ENCODE measurements at places on chromosomes 5 and 9. TPM values are rescaled to one million over a fixed set of nuclear protein-coding genes. Genes with fewer than 3 reads are reported as not detected.

GRCh38 chr9:32783168-32783891, at the start of gene TMEM215:
Gene TMEM215, plus strand, starts transcription at chr9:32783540. Its CDS starts 644 bp downstream, at chr9:32784184.
- DNase-seq: peak; percentile 49

GRCh38 chr5:93186076-93186682, 394.8 kb downstream of the NR2F1-AS1 start:
- DNase-seq: no peak

GRCh38 chr5:72608297-72608696, 101.1 kb upstream of the ZNF366 start:
- DNase-seq: peak; percentile 96

DNA sequence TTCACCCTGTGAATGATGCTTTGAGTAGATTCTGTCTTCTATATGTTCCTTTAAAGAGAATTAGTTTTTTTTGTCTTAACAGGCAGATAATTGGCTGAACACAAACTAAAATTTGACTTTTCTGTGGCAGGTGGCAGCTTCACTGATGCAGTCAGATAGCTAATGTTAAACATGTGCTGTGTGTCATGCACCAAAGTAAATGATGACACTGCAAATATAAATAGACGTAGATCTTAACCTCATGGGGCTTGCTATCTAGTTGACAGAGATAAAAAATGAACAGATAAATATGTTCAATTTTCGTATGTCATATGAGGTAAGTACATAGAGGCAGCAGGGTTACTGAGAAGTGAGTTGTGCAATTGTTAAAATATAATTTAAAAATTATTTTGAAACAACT, 82.7 kb downstream of the PARP8 start:
- DNase-seq: no peak

DNA sequence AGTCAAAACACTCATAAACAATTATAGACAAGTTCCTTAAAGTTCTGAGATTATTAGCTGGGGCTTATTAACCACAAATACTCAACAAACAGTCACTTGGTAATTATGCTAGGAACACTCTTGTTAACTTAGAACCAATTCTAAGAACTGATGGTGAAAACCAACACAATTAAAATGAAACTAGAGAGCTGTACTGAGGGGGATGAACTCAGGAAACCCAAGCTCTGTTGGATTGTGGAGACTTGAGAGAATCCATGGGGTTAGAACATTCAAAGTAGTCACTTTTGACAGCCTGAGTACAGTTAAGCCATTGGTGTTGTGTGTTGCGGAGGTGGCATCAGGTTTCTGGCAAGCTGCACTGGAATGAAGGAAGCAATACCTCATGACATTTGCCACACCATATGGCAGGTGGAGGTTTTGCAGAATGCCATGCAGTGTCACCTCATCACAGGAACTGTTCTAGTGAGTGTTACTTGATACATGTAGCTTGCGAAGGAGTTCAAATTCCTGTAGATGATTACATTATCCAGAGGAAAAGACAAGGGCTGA, 480.9 kb upstream of the CD180 start:
- DNase-seq: peak; percentile 64

DNA sequence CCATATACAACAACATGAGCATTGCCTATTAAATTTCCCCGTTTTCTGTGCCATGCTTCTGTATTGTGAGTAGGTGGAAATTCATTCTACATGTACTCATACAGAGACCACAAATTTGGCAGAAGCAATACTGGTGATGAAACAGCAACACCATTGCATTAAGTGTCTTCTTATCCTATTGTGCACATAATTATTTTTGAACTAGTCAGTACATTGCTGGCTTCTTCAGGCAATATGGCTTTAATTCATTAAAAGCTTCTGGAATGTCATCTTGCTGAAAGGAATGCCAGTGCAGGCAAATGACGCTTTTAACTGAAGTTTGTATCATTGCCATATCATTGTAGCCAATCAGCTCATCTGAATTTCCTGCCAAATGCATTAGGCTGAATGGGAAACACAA, 82.6 kb downstream of the KIAA1958 start:
- no peak for DNase-seq

DNA sequence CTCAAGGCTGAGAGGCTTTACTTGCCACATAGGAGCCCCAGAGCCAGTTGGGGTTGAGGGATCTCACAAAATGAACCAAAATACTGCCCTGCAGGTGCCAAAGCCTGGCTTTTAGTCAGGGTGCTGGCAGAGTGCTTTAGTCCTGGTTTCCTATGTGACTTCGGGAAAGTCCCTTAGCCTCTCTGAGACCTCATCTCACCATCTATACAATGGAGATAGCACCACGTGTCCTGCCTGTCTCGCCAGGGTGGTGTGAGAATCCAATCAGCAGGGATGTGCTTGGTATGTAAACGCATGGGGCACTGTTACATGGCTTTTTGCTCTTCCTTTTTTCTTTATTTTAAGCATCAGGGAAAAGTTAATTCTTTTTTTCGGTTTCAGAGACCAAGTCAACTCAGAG, 68.3 kb downstream of the SHB start:
- no peak for DNase-seq

- no peak for DNase-seq
These were observed 557.9 kb upstream of the GRAMD2B start for GRCh38 chr5:125865166-125865815.

DNA sequence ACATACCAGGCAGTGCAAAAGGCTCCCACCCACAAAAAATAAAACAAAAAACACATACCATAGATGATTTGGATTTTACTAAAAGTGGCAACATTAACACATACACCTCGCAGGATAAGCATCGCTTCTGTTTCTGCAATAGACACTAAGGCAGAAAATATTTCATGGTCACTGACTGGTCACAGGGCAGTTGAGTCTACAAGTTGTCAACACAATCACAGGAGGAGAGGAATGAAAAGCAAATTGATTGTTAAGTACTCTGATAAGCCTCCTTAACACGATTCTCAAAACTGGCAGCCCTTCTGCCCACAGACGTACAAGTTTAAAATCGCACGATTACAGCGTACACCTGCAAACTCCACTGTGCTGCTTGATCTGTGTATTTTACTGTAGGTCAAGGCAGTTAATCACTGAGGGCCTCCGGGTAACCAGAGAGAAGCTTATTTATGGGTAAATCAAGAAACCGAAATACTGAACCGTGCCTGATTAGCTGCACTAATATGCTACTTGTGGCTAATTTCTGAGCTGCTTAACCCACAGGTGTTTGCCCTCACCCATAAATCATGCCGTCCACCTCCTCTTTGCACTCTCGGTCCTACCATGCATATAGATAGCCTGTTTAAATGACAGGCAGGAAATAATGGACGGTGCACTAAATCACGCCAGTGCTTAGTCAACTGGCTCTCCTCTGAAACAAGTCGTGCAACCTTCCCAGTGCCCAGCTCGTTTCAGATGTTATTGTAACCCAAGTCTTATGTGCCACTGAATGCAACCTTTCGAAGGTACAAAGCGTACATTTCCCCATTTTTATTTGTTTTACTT, 659.4 kb upstream of the ADAMTS16 start:
- DNase-seq: no peak

DNA sequence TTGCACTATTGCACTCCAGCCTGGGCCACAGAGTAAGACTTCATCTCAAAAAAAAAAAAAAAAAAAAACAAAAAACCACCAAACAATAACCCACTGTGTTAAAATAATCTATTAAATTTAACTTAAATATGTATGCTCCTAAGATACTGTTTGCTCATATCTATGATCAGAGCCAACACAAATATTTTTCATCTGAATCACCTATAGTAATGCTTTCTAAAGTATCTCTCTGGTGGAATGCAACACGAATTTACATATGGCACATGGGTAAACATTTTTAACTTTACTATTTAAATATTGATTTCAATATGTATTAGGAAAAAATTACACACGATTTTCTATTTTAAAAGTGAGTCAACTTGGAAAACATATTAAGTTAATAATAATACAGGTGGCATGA, 196.4 kb downstream of the RFX3 start:
- no peak for DNase-seq

DNA sequence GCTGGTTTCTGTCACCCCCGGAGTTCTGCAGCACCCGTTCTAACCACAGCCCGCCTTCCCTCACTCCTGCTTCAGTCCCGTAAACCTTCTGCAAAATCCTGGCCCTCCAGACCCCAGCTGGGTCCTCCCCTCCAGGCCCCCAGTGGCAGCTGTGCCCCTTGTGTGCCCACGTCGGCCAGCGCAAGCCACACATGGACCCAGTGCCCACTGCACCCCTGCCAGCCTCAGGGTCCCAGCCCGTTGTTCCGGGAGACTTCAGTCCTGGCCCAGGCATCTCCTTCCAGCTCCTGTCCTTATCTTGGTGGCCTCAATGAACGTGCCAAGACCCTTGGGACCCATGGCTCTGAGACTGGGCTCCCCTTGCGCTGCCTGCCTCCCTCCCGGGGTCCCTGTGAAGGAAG, 43.2 kb downstream of the EXD3 start:
- DNase-seq: no peak

- peak; percentile 87 for DNase-seq
These were observed 23.8 kb upstream of the ZNF622 start for GRCh38 chr5:16489322-16489791.

- DNase-seq: no peak
These were observed 19.2 kb downstream of the PTGES start for GRCh38 chr9:129733632-129733953.

GRCh38 chr5:108024986-108025385, 354.2 kb upstream of the EFNA5 start:
- no peak for DNase-seq

- DNase-seq: peak; percentile 14
These were observed 917.0 kb downstream of the CDH9 start for GRCh38 chr5:26121338-26121737.

- DNase-seq: peak; percentile 89
These were observed 586.3 kb downstream of the BRINP1 start for GRCh38 chr9:118782790-118783463.

Gene ZNF346
- 21.0 TPM for total RNA-seq

Gene NRARP
- 18.8 TPM for total RNA-seq

Gene PCDHB4
- 4.0 TPM for total RNA-seq

Gene PTGDS
- 10.2 TPM for total RNA-seq

Gene TPPP
- total RNA-seq: 10.5 TPM

All from tongue (tissue), 3 donors.